ENCODE measurements at places on chromosomes 1 and 21. TPM values are rescaled to one million over a fixed set of nuclear protein-coding genes. Genes with fewer than 3 reads are reported as not detected.

DNA sequence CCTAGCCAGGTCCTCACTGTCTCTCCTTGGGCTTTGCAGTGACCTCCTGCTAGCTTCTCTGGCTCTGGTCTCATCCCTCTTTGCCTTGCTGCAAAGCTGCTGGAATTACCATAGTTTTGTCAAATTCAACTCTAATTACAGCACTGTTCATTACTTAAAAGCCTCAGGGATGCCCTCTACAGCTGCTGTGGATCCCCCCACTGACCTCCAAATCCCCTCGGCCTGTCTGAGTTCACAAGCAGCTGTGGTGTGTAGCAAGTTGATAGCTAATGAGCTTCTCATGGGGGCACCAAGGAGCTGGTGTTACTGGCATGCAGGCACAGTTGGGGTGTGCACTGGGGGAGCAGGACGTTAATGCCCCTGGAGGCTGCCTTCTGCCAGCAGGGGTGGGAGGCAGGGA, 24.8 kb downstream of the NIPAL3 start:
- no peak overlapping the region for H3K4me3 ChIP-seq
- H3K4me1 ChIP-seq: peaks cover 16% of the 10 kb centered on the region
- peaks cover 3% of the 10 kb centered on the region for H3K36me3 ChIP-seq
- no peak for DNase-seq
- H3K27ac ChIP-seq: no peak overlapping the region

The C1orf141 gene
- 0.22 TPM for total RNA-seq

- peak; percentile 88 for DNase-seq
Measured at GRCh38 chr1:23369335-23370013, at the start of gene ZNF436. ZNF436 (minus strand) TSS chr1:23369836; CDS start chr1:23368005, 1,831 bp downstream.

The ICOSLG gene
- 3.8 TPM for total RNA-seq

DNA sequence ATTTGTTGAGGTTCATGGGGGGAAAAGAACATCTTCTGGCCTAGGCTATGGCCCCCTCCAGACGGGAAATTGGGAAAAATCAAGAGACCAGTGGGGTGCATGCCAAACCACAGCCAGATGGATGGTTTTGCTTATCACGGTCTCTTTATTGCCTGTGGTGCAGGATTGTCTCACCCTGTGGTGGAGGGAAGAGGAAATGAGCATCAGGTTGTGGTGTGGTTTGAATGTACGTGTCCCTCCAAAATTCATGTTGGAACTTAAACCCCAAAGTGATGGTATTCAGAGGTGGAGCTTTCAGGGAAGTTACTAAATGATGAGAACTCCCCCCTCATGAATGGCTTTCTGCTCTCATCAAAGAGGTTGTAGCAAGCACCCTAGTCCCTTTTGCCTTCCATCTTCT, 525.7 kb downstream of the NPHP4 start:
- H3K4me1 ChIP-seq: peaks cover 8% of the 10 kb centered on the region
- no peak overlapping the region for H3K27ac ChIP-seq
- no peak for DNase-seq
- no peaks in the 10 kb centered on the region for H3K36me3 ChIP-seq
- H3K4me3 ChIP-seq: no peak overlapping the region

- H3K36me3 ChIP-seq: no peaks in the 10 kb centered on the region
- H3K4me1 ChIP-seq: peaks cover 23% of the 10 kb centered on the region
- no peak overlapping the region for H3K27ac ChIP-seq
- H3K27me3 ChIP-seq: peaks cover 2% of the 10 kb centered on the region
Measured at GRCh38 chr21:37615962-37616361, 249.4 kb downstream of the DYRK1A start.

DNA sequence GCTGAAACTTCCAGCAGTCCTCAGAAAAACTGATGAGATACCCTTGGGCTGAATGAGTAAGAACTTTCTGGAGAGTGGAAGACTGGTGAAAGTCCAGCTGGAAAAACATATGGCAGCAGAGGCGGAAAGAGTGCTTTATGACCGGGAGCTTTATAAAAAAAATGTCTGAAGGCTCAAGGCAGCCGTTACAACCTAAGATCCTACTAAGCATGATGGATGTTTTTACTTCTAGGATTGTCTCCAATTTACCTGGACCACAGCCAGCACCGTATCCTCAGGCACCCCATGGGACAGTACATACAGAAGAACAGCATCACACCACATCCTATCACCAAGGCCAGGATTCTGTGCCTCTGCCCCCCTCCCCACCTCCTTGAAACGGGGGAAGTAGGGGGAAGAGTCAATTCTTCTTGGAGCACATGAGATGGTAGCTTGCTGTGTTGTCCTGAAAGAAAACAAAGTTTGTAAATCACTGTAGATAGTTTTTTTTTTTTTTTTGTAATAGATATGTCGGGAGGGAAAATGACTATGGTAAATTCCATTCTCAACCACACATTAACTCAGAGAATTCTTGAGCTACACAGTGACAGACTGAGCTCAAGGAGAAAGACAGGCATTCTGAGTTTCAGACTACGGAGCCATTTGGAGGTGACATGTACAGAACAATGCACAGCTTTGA, 11.8 kb upstream of the IRF2BP2 start:
- H3K27ac ChIP-seq: peak overlapping the region; percentile 97
- H3K4me1 ChIP-seq: peaks cover 75% of the 10 kb centered on the region
- DNase-seq: peak; percentile 40

The RNU1-2 gene
- 3,937 TPM for total RNA-seq

GRCh38 chr1:224863486-224863885, 66.0 kb upstream of the DNAH14 start:
- no peak overlapping the region for H3K27ac ChIP-seq
- H3K4me1 ChIP-seq: peaks cover 16% of the 10 kb centered on the region
- no peaks in the 10 kb centered on the region for H3K27me3 ChIP-seq
- H3K4me3 ChIP-seq: no peak overlapping the region
- no peak for DNase-seq

DNA sequence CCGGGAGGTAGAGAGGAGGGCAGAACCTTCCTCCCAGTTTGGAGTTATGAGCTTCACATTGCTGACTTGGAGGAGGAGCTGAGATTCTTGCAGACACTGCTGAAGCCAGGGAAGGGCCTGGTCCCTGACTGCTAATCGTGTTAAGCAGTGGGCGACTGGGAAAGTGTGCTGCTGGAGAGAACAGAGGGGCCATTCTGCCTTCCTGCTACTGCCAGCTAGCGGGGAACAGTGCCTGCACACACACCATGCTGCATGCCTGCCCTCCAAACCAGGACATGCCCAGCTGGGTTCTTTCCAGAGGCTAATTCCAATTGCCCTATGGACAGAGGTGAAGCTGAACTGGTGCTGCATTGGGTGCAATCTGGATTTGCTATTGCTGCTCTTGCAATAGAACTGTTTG, 281.4 kb downstream of the AJAP1 start:
- DNase-seq: no peak
- no peak overlapping the region for H3K27ac ChIP-seq
- no peak overlapping the region for H3K4me3 ChIP-seq
- no peaks in the 10 kb centered on the region for H3K36me3 ChIP-seq

The SYTL1 gene
- total RNA-seq: 41.0 TPM

The HES2 gene
- total RNA-seq: 0.98 TPM

- no peak for DNase-seq
- H3K4me3 ChIP-seq: no peak overlapping the region
- H3K4me1 ChIP-seq: peaks cover 20% of the 10 kb centered on the region
- peaks cover 13% of the 10 kb centered on the region for H3K36me3 ChIP-seq
- no peak overlapping the region for H3K27ac ChIP-seq
Measured at GRCh38 chr1:202134645-202135172, 9.8 kb downstream of the ARL8A start.

DNA sequence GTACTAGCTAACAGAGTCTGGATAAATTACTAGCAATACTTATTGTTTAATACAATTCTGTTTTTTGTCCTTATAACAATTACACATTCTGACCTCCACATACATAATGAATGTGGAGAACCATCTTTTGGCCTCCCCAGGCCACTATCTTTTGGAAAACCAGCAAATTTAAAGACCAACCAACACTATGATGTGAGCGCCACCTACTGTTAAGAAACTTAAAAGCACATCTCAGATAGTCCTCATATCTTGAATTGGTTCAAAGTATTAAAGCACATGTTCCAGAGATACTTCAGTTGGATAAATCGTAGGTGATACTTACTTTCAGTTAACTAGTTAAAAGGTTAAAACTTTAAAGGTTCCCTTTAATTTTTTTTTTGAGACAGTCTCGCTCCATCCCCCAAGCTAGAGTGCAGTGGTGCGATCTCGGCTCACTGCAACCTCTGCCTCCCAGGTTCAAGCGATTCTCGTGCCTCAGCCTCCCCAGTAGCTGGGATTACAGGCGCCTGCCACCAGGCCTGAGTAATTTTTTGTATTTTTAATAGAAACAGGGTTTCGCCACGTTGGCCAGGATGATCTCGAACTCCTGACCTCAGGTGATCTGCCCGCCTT, 29.3 kb upstream of the USP1 start:
- no peaks in the 10 kb centered on the region for H3K36me3 ChIP-seq
- peaks cover 6% of the 10 kb centered on the region for H3K27me3 ChIP-seq
- DNase-seq: no peak
- peaks cover 7% of the 10 kb centered on the region for H3K4me1 ChIP-seq
- H3K27ac ChIP-seq: no peak overlapping the region

GRCh38 chr1:9018333-9018732, 7.9 kb downstream of the SLC2A7 start:
- peak overlapping the region; percentile 39 for H3K27ac ChIP-seq
- peaks cover 3% of the 10 kb centered on the region for H3K27me3 ChIP-seq
- no peaks in the 10 kb centered on the region for H3K36me3 ChIP-seq
- DNase-seq: peak; percentile 56

DNA sequence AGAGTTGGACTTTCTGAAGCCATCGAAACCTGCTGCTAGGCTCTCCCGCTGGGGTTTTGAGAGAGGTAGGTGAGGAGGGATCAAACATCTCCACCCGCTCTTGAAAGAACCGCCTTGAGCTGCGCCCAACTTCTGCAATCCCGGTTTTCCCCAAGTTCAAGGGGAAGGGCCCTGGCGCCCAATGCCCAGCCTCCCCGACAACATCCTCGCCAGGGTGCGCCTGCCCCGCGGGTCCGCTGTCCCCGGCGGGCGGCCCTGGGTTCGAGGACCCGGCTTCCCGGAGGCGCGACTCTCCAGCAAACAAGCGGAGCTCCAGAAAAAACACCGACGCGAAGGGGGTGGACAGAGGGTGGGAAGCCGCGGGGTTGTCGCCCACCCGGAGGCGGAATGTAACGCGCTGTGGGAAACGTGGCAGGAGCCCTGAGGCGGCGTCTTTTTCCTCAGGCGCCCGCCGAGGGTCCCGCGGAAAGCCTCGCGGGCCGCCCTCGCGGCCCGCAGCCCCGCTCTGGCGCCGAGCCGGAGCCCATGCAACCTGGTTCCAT, 607 bp downstream of the BTG3 start:
- H3K27me3 ChIP-seq: no peaks in the 10 kb centered on the region
- DNase-seq: peak; percentile 54
- H3K27ac ChIP-seq: peak overlapping the region; percentile 100

DNA sequence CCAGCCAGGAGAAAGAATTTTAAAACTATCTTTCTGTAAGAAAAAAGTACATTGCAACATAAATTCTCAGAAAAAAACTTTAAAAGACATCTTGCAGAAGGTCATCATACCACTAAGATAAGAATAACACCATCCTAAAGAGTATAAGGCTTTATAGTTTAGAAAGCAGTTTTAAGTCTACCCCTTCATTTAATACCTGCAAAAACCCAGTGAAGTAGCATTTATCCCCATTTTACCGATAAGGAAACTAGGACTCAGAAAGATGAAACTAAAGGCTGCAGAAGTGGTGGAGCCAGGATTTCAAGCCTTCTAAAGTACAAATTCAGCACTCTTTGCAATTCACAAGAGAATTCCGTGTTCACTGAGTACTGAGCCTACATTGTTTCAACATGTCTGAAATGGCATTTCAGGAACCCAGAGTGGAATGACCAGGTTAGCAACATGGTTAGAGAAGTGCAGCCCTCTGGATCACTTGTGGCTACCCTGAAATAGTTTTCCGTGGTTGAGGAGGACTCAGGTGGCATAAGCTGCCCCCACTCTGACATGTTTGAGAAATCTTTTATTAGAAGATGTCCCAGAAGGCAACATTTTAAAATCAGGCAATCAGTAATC, 6.7 kb downstream of the MYCL start:
- H3K36me3 ChIP-seq: no peaks in the 10 kb centered on the region
- peaks cover 60% of the 10 kb centered on the region for H3K4me1 ChIP-seq
- peaks cover 3% of the 10 kb centered on the region for H3K27me3 ChIP-seq
- peak overlapping the region; percentile 92 for H3K27ac ChIP-seq

The RXRG gene
- total RNA-seq: 1.0 TPM

The HCRTR1 gene
- 0.98 TPM for total RNA-seq

The PKLR gene
- total RNA-seq: 0.11 TPM

DNA sequence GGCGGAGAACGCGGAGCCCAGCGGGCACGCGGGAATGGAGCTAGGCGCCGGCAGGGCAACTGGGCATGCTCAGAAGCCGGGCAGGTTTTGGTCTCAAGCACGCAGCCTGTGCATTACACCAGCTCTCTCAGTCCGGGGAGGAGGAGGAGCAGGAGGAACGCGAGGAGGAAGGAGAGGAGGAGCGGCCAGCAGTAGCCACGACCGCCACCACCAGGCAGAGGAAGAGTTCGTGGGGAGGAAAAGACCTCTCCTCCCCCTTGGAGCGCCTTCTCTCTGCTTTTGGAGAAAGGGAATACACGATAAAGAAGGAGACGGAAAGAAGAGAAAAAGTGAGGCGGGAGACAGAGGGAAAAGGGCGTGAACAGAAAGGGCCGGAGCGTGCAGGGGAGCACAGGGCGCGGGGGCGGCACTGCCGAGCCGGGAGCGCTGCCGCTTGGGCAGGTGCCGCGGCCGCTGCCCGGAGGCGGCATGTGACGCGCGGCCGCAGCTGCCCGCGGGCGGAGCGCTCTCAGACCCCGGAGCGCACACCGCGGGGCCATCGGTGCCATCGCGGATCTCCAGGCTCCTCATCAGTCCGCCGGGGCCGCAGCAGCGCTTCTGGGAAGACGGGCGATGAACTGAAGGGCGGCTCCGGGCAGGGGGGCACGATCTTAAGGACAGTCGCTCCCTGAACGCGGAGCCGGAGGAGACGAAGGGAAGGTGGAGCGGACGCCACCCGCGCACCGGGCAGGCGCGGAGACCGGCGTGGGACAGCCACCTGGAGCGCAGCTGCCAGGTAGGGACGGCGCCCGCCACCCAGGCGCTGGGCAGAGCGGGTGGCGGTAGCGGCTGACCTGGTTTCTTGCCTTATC, at the start of gene CHRM3:
CHRM3 (plus strand) TSS at position 116 of the 851 bp plus-strand sequence. CDS start 520,884 bp downstream, outside the sequence.
- H3K4me1 ChIP-seq: peaks cover 26% of the 10 kb centered on the region

All from mesothelial cell of epicardium (in vitro differentiated cells).